ENCODE measurements at places on chromosomes 5 and 9.

DNA sequence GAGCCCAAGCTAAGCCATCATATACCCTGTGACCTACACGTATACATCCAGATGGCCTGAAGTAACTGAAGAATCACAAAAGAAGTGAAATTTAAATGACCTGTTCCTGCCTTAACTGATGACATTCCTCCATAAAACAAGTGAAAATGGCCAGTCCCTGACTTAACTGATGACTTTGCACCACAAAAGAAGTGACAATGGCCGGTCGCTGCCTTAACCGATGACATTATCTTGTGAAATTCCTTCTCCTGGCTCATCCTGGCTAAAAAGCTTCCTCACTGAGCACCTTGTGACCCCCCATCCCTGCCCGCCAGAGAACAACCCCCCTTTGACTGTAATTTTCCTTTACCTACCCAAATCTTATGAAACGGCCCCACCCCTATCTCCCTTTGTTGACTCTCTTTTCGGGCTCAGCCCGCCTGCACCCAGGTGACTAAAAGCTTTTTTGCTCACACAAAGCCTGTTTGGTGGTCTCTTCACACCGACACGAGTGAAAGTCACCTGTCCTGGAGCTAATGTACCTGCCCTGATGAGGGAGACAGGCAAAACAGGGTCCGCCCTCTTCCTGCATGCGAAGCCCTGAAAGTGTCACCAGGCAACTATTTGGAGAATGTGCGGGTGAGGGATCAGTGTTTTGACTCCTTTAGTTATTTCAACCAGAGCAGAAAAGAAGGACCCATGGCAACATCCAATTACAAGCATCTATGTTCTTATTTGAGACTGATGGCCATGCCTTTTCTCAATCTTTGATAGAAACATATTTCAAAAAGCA, 266.1 kb downstream of the SMARCA2 start:
- DNase-seq: peak; percentile 44

DNA sequence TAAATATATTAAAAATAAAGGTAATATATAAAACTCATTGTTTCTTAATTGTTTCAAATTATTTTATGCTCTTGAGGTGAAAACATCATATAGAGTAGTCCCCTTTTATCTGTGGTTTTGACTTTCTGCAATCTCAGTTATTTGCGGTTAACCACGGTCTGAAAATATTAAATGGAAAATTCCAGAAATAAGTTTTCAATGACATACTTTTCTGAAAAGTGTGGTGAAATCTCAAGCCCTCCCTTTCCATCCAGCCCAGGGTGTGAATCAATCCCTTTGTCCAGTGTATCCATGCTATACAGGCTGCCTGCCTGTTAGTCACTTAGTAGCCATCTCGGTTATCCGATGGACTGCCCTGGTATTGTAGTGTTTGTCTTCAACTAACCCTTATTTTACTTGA, 546.7 kb upstream of the DMAC1 start:
- no peak for DNase-seq

GRCh38 chr5:13378091-13378490, 566.4 kb downstream of the DNAH5 start:
- no peak for DNase-seq

GRCh38 chr9:130626249-130626996, 38.0 kb upstream of the PRDM12 start:
- no peak for DNase-seq

GRCh38 chr5:151348789-151349188, 1.4 kb upstream of the SLC36A2 start:
- no peak for DNase-seq

DNA sequence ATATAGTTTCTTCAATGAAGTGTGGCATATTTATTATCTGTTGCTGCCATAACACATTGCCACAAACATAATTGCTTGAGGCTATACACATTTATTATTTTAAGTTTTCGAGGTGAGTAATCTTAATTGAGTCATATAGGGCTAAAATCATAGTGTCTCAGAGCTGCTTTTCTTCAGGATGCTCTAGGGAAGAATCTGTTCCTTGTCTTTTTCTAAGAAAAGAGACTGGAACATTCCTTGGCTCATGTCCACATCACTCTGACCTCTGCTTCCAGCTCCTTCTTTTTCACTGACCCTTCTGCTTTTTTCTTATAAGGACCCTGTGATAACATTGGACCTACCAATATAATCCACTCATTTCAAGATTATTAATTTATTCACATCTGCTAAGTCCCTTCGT, 632.4 kb upstream of the TYRP1 start:
- no peak for DNase-seq

- no peak for DNase-seq
These were observed 790.1 kb upstream of the ZNF608 start for GRCh38 chr5:125536582-125536981.

DNA sequence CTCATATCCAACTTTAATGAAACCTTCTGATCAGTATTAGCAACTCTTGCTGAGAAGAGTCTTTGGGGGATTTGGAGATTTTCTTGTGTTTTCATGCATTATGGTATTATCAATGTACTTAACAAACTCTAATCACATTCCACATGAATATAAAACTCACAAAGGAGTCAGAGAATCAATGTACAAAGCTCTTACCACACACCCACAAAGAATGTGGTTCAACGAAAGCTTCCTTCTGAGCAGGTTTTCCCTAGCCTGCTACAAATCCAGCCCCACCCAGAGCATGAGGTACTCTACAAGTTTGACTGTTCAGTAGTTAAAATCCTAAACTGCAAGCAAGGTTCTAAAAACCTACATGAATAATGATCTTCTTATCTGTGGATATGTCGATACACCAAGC, 210.1 kb downstream of the TARS1 start:
- DNase-seq: no peak

GRCh38 chr5:106072208-106072607, 1598.5 kb downstream of the EFNA5 start:
- no peak for DNase-seq

DNA sequence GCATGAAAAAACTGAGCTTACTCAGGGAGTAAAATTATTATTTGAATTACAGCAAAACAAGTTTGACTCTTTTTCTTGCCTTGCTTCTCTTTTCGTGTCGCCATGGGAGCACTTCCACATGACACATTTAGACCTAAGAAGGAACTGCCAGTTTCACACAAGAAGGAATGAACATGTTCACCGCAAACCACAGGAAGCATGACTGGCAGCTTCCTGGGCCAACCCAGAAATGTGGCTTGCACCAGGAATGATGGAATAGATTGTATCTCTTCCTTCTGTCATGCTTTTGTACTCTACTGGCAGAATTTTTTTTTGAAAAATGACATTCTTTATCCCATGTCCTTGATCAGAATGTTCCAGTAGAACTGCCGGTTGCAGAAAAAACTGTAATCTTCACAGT, 32.9 kb upstream of the MAN2A1 start:
- DNase-seq: no peak

- no peak for DNase-seq
These were observed 89.0 kb downstream of the GCNT4 start for GRCh38 chr5:74963407-74963806.

DNA sequence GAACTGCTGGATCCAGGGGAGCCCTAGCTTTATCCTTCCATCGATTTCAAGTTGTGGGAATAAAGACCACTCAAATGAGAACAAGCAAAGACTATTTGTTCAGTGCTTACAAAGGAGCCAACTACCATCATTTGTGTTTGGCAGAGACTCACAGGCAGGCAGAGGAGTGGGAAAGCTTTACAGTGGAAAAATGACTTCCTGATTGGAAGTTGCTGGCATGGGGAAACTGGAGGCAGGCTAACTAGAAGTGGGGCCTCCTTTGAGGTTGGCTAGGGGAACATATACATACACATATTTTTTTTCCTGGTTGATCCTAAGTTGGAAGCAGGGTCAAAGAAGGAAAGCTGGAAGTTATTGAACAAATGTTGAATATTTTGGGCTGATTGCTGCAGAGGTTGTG, 121.7 kb downstream of the ACTBL2 start:
- DNase-seq: no peak

GRCh38 chr5:125470280-125470902, 724.0 kb upstream of the ZNF608 start:
- no peak for DNase-seq

DNA sequence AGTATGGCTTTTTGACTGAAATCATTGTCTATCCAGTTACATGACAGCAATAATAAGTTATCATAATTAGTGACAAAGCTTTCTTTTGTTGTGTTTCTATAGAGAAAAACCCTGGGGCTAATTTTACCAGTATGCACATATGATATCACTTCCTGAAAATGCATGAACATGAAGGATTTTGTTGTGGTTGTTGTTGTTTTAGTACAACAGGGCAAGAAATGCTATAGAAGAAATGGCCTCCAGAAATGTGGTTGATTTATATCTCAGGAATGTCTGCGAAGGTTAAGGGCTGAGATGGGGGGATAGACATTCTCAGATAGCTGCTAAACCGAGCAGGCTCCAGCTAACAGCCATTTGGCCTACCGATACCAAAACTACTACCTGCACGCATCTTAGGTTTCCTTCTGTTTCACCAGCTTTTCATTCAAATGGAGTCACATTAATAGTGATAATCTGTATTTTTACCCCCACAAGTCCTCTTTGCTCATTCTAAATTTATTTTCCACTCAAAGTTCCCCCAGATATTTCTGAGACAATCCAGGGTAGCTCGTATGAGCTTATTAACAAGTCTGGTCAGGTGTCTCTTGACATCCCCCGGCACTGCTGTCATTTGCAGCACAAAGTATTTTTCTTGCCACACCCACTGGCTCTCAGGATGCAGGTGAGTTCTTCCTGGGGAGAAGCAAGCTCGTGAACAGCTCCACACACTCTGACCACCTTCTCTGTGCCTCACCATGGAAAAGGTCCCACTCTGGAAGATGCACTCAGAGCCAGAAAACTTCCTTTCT, 232.4 kb upstream of the GAS1 start:
- DNase-seq: no peak

DNA sequence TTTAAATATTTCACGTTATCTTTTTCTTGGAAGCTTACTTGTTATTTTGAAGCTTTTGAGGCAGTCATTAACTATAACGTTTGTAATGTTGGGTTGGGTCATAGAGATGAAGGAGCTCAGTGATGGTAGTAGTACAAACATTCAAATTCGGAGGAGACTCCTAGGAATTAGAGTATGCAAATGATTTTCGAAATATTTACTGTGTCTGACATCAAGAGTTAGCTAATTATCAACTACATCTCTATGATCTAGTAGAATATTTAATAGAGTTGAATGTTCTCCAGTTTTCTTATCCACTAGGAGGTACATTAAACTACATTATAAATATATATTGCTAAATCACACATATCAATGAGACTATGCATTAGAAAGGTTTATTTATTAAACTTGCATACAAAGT, 28.8 kb upstream of the C5orf24 start:
- DNase-seq: no peak

DNA sequence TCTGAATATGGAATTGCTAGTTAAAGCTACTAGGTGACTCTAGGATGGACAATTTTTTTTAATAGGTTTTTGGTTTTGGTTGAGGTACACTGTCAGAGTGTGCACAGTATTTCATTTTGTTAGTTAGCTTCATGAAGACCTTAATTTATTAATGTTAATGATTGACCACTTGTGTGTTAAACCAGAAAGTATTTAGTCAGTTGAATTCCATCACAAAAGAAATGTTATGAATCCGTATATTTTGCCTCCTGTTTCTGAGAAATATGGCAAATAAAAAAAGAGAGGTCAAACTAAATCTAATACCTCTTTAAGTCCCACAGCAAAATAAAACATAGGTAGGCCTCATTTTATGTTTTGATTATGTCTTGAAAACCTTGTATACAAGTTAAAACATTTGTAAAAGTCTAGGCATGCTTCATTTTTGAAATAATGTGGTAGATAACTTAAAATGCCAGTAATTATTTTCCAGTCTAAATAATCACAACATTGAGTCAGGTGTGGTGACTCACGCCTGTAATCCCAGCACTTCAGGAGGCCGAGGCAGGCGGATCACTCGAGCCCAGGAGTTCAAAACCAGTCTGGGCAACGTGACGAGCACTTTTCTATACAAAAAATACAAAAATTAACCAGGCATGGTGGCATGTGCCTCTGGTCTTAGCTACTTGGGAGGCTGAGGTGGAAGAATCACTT, 50.8 kb downstream of the ITGA1 start:
- DNase-seq: no peak

- DNase-seq: no peak
These were observed 70.8 kb downstream of the SERINC5 start for GRCh38 chr5:80185095-80185494.

DNA sequence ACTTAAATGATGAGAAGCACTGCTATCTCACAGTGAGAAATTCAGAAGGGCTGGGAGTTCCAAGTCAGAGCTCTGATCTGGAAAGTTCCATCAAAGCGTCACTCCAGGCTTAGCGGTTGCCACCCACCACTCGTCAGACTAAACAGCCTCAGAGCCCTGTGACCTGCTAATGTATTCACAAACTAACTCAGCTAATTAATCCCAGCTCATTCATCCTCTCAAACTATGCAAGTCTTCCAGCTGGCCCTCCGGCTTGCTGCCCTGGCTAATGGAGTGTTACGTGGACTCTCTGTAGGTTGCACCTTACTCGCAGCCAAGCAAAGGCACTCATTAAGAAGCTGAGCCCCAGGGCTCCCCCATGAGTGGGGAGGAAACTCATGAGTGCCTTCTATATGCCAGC, 82.2 kb upstream of the GABRP start:
- peak; percentile 64 for DNase-seq

- no peak for DNase-seq
These were observed 230.9 kb downstream of the CDH9 start for GRCh38 chr5:26807231-26808199.

DNA sequence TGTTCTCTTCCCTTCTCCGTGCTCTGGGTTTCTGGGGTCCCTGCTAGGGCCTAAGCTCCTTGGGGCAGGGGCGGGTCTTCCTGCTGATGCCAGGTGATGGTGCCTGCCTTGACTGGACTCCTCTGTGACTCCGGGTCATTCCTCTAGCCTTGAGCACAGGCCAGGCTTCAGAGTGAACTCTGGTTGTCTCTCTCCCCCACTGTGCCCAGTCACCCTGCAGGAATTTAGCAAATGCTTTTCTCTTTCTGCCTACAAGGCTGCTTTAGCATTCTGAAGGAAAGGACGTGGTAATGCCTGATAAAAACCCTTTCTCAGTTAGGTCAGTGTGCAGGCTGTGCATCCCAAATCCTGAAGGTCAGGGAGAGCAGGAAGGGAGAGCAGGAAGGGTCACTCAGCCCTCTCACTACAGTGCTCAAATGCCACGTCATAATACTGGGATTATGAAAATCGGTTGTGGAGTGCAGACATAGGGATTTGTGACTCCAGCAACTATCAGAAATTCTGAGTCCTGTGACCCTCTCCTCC, 2.7 kb downstream of the CXCL14 start:
- DNase-seq: no peak
